ENCODE measurements at places on chromosomes 1 and 21. TPM values are rescaled to one million over a fixed set of nuclear protein-coding genes. Genes with fewer than 3 reads are reported as not detected.

The NECTIN4 gene
- 115 TPM for total RNA-seq

DNA sequence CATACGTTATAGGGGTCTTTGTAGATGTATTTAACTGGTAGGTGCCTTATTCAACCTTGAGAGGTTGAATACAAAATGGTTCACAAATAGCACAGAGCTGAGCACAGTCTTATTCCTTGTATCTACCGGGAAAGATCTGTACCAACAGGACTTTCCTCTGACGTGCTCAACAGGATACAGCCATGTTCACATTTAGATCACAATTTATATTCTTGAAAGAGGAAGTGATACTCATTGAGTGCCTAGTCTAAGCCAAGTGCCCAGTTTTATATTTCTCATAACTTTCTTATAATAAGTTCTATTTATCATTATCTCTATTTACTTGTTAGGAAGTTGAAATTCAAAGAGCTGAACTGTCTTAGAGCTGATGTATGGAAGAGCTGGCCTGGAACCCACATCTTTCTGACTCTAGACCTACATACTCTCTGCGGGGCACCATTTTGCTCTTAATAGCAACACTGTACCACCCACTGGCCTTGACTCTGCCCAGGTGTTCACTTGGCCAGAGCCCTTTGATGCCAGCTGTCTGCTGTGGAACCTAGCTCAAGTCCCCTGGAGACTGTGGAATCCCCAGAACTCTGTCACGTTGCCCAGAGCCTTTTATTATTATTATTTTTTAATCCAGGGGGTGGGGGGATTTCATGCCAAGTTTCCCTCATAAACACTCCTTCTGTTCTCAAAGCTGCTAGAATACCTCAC, 156.2 kb downstream of the TPR start:
- ATAC-seq, result no peak

The HFM1 gene
- total RNA-seq, result 0.08 TPM

The CYP4B1 gene
- total RNA-seq, result 13.5 TPM

- no peak for ATAC-seq
These were observed at the start of gene SLC5A9 for GRCh38 chr1:48222501-48223242. Gene SLC5A9, plus strand, starts transcription at chr1:48222716. Its CDS starts 21 bp downstream, at chr1:48222737.

The LY9 gene
- 0.20 TPM for total RNA-seq

DNA sequence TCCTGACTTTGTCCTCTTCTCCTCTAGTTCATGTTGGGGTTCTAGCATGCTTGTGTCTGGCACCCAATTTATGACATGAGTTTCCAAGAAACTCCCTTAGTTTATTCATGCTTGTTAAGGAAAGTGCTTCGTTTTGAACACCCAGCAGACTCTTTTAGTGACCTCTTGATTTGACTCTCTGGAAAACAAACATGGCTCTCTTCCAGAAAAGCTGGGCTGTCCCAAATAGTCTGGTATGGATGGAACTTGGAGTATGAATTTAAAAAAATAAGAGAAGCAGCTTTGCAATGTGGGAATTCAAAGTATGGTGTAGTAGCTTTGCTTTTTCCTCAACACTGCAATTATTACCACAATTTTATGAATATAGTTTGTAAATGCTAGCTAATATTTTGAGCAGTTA, 143.4 kb upstream of the C8B start:
- ATAC-seq, result no peak

DNA sequence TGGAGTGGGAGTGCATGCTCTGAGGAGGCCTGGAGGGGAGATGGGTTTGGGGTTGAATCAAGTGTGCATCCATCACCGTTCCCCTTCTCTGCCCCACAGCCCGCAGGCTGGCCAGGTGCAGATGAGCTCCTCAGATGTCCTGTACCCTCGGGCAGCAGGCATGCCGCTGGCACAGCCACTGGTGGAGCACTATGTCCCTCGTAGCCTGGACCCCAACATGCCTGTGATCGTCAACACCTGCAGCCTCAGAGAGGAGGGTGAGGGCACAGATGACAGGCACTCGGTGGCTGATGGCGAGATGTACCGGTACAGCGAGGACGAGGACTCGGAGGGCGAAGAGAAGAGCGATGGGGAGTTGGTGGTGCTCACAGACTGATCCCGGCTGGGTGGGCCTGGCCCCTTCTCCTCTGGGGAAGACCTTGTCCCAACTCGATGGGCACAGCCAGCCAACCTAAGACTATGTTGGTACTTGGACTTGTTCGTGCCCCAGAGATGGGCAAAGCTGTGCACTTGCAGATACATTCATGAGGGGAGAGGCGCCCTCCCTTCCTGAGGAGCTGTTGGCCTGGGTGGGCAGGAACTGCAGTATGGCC, 26.0 kb downstream of the ETNK2 start:
- ATAC-seq, result no peak

The UBL4B gene
- not detected for total RNA-seq

GRCh38 chr1:85090225-85090624, 41.9 kb upstream of the MCOLN3 start:
- ATAC-seq, result no peak

DNA sequence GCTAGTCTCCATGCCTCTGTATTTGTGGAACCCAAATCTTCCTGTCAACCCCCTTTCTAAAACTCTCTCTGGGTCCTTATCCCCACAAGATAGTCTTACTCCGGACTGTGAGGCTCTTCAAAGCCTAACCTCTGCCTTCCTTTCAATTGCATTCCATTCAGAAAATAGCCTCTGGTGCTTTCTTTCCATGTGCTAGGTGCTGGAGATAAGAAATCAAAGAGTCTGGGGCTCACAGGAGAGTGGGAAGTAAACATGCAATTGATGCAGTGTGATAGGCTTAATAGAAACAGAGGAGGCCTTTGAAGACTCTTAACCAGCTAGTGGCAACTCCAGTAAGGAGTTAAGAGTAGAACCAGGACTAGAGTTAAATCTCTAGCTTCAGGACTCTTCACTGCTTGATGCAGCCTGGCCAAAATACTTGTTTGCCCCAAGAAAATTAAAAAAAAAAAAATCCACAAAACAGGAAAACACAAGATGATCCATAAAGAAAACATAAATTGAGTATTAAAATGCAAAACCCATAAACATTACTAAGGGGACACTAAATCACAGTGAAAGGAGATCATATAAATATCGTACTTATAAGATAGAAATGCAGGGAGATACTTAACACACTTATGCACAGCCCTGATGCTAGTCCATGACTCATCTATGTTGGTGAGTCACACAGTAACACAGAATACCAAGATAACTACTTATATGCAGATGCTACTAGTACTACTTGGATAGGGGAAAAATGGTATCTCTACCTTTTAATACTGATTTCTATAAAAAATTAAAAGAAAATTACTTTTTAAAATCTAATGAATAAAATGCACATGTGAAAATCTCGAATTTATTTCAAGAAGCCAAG, 341.5 kb downstream of the KCNH1 start:
- ATAC-seq, result peak; percentile 88
